ENCODE measurements at places on chromosomes 2 and 18. TPM values are rescaled to one million over a fixed set of nuclear protein-coding genes. Genes with fewer than 3 reads are reported as not detected.

Gene TCF23
- total RNA-seq: not detected

- DNase-seq: no peak
Observed at GRCh38 chr2:79013629-79014028, 11.9 kb upstream of the REG3G start.

DNA sequence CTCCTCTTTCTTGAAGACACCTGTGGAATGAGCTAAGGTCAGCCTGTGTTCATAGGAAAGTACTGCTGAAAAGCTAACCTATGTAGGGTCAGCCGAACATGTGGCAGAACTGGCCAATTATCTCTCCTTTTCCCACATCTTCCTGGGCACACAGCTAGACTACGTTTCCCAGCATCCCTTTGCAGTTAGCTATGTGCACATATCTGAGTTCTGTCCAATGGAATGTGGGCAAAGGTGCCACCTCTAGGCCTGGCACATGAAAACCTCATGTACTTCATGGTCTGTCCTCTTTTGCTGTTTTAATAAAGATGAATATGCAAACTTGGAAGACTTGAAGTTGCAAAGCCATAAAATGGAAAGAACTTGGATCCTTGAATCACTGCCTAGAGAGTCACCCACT is 352.6 kb downstream of the TNS1 start:
- DNase-seq: no peak

- no peak for DNase-seq
Observed at GRCh38 chr2:163970058-163970813, 234.4 kb upstream of the FIGN start.

Gene MPPE1
- total RNA-seq: 86.2 TPM

GRCh38 chr2:150062416-150062815 is 425.1 kb downstream of the RND3 start:
- no peak for DNase-seq

DNA sequence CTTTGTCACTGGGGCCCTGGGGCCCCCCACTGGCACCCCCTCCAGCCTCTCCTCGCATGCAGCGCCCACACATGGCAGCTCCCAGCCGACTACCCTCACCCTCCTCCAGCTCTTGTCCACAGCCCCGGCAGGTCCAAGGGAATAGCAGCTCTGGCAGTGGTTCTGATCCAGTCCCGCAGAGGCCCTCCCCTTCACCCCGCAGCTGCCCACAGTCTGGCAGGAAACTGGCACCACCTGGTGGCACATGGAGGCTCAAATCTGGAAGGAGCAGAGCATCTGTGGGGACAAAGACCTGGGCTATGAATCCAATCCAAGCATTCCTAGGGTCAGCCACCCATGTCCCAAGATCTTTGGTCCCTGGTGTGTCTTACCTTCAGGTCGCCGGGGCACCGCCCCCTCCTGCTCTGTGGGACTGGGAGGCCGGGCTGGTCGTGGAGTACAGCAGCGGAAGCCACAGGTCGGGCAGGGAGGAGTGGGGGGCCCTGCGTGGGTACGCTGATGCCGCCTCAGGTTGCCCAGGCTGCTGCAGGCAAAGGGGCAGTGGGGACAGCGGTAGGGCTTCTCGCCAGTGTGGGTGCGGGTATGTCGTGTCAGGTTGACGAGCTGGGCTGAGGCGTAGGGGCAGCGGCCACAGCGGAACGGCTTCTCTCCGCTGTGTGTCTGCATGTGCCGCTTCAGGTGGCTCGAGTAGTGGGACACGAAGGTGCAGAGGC is 2.3 kb downstream of the ZNF513 start:
- no peak for DNase-seq

Gene GALNT13
- total RNA-seq: 0.44 TPM

Gene CDK15
- not detected for total RNA-seq

Gene TEKT4
- not detected for total RNA-seq

Gene SLC40A1
- 24.4 TPM for total RNA-seq

DNA sequence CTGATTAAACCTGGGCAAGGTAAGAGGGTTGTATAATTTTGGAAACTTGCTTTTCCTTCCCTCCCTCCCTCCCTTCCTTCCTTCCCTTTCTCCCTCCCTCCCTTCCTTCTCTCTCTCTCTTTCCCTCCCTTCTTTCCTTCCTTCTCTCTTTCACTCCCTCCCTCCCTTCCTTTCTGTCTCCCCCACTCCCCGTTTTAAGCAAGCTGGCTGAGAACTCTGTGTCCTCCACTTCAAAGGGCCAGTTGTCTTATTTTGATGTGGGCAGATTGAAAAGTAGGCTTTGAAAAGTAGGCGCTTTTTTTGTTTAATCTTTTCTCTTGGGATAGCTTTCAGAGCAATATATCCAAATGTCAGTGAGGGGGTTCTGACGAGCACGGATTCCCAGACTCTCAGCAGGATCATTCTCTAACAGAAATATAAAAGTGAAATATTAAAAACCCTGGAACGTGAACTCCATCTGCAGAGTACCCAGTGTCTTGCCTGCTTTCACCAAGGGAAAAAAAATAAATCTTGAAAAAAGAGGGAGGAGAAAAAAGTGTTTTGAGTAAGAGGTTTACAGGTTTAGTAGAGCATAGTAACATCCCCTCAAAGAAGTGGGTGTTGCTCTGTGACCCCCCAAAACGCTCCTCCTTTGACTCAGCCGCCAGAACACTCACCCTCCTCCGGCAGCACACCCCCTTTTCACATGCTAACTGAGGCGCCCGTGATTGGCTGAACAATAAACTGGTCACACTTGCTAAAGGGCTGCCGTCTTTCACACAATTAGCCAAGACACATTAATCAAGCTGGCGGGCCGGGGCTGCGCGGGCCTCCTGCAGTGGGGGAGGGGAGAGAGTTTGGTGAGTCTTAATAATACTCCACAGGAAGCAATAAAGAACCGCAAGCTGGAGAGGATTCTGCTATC is 52.2 kb downstream of the CDK15 start:
- no peak for DNase-seq

GRCh38 chr2:139175510-139175909 is 395.3 kb upstream of the NXPH2 start:
- no peak for DNase-seq

DNA sequence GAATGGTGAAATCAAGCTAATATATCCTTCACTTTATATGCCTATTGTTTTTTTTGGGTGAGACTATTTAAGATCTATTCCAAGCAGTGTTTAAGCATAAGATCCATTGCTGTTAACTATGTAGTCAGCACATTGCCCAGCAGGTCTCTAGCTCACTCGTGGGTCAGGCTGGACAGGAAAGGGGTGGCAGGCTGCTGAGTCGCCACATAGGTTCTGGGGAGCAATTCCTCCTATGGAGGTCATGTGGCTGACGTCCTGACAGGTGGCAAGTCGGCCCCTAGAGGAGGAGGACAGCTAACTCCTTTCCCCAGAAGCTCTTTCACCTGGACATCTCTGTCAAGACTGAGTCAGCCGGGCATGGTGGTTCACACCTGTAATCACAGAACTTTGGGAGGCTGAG is 13.9 kb upstream of the RAB31 start:
- no peak for DNase-seq

Gene KHK
- total RNA-seq: 6.2 TPM

Gene ALLC
- not detected for total RNA-seq

Gene DCDC2C
- total RNA-seq: not detected

DNA sequence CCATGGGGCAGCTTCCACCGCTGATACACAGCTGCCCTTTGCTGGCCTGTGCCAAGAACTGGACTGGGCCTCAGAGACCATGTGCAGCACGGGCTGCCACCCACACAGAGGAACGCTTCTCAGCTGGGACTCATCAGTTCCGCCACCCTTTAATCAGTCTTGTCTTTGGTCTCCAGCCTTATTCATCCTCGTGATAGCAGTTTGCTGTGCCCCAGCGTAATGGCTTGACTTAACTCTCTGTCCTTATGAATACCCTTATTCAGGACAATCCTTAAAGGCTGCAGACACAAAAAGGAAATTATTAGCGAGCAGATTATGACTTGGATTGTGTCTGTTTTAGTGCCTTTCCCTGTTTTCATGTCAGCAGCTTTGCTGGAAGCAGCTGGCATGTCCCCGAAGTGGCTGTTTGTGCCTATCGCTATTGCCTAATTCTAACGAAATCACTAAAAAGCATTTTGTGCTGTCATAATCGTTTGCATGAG is 108.9 kb upstream of the DAPL1 start:
- no peak for DNase-seq

GRCh38 chr2:33181466-33181865 is 234.7 kb downstream of the LTBP1 start:
- no peak for DNase-seq

GRCh38 chr2:53969285-53969967 is 1.4 kb downstream of the PSME4 start:
- no peak for DNase-seq

DNA sequence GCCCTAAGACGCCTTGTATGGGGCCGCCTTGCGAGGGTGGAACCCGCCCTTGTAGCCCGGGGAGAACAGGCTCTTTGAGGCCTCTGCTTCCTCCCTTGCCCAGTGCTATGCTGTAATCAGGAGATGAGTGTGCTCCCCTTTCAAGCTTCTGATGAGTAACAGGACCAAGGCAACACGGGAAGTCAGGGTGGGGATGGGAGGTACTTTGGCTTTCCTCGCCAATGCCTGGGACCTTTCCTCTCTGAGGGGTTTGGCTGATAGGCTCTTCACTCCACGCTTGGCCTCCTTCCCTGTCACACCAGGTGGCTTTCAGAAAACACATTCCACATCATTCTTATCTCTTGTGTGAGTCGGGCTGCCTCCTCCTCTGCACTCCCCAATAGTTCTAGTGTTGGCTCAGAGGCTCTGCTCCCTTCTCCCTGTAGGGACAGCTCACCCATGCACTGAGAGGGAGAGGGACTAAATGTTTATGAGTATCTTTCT is 223.7 kb upstream of the TRIB2 start:
- DNase-seq: peak; percentile 33

Measured in naive thymus-derived CD4-positive, alpha-beta T cell (primary cell).